Tibial nerve (tissue), 4 donors: ENCODE measurements at places on chromosomes 3 and 15. TPM values are rescaled to one million over a fixed set of nuclear protein-coding genes. Genes with fewer than 3 reads are reported as not detected.

ESYT3 gene
- total RNA-seq, result 6.9 TPM

DNA sequence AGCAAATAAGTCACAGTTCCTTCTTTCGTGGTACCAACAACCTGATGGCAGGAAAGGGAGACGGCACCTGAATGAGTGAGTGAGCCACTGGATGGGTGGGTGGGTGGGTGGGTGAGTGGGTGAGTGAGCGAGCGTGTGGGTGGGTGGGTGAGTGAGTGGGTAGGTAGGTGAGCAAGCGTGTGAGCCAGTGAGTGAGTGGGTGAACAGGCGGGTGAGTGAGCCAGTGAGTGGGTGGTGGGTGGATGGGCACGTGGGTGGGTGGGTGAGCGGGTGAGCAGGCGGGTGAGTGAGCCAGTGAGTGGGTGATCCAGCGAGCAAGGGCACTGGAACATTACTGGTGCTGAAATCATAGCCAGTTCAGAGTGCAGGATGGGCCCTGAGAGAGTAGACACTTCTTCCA is 152.8 kb downstream of the MEGF11 start:
- no peak overlapping the region for H3K4me3 ChIP-seq
- no peaks in the 10 kb centered on the region for H3K4me1 ChIP-seq
- DNase-seq, result no peak
- no peaks in the 10 kb centered on the region for H3K27me3 ChIP-seq
- H3K27ac ChIP-seq, result no peak overlapping the region
- H3K36me3 ChIP-seq, result no peaks in the 10 kb centered on the region

GRCh38 chr3:120608506-120608905 is 12.4 kb downstream of the NDUFB4 start:
- no peak overlapping the region for H3K27ac ChIP-seq
- H3K4me3 ChIP-seq, result no peak overlapping the region
- H3K36me3 ChIP-seq, result no peaks in the 10 kb centered on the region
- H3K27me3 ChIP-seq, result no peaks in the 10 kb centered on the region
- H3K4me1 ChIP-seq, result no peaks in the 10 kb centered on the region

- no peak overlapping the region for H3K27ac ChIP-seq
- no peak for DNase-seq
- H3K36me3 ChIP-seq, result no peaks in the 10 kb centered on the region
These were observed 274.4 kb downstream of the TLE3 start for GRCh38 chr15:69823223-69823907.

GRCh38 chr3:146131616-146132410 is 29.2 kb downstream of the PLOD2 start:
- H3K36me3 ChIP-seq, result no peaks in the 10 kb centered on the region
- DNase-seq, result no peak
- no peak overlapping the region for H3K27ac ChIP-seq
- peaks cover 3% of the 10 kb centered on the region for H3K4me1 ChIP-seq

- H3K36me3 ChIP-seq, result no peaks in the 10 kb centered on the region
- H3K27me3 ChIP-seq, result no peaks in the 10 kb centered on the region
- no peak for DNase-seq
- H3K4me1 ChIP-seq, result no peaks in the 10 kb centered on the region
These were observed 241.5 kb downstream of the CLSTN2 start for GRCh38 chr3:140176526-140176925.

- H3K27me3 ChIP-seq, result no peaks in the 10 kb centered on the region
- no peaks in the 10 kb centered on the region for H3K36me3 ChIP-seq
- H3K4me1 ChIP-seq, result no peaks in the 10 kb centered on the region
- no peak for DNase-seq
- no peak overlapping the region for H3K27ac ChIP-seq
These were observed 48.2 kb upstream of the MYO5C start for GRCh38 chr15:52343831-52344230.

DNA sequence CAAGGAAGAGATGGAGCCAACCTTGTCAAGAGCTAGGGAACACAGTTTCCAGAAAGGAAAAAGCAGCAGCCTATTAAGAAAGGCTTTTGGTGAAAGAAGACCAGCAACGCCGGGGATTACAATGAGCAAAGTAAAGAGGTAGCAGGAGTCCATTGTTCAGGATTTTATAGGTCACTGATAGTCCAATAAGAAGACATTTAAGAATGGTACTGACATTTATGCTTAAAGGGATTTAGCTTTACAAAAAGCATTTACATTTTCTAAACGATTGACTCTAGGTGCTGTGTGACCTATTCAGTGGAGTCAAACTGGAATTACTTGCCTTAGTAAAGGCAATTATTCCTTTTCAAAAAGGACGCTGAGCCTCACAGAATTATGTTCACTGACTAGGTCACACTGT is 40.8 kb downstream of the CSNK1G1 start:
- H3K4me3 ChIP-seq, result no peak overlapping the region
- H3K27me3 ChIP-seq, result no peaks in the 10 kb centered on the region
- DNase-seq, result no peak
- H3K27ac ChIP-seq, result no peak overlapping the region
- no peaks in the 10 kb centered on the region for H3K4me1 ChIP-seq
- no peaks in the 10 kb centered on the region for H3K36me3 ChIP-seq

GRCh38 chr3:196754091-196754981 is 14.7 kb downstream of the PAK2 start:
- H3K4me3 ChIP-seq, result no peak overlapping the region
- H3K27me3 ChIP-seq, result no peaks in the 10 kb centered on the region
- H3K36me3 ChIP-seq, result peaks cover 19% of the 10 kb centered on the region
- H3K27ac ChIP-seq, result no peak overlapping the region

CCR3 gene
- total RNA-seq, result not detected

DNA sequence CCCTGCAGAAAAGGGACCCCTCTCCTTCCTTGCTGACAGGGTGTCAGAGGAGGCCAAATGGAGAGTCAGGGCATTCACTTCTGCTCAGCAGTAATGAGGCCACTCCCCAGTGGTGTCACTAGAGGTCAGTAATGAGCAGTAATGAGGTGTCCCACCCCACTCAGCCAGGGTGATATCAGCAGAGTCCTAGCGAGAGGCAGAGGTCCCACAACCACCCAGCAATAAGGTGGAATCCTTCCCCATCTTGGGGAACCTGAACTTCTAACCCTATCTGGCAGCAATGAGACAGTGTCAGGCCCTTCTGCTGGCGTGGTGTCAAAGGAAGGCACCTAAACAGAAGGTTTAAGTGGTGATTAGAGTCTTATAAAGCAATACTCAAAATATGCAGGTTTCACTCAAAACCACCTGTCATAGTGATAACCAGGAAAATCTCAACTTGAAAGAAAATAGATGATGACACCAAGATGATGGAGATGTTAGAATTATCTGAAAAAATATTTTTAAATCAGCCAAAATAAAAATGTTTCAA is 12.9 kb downstream of the OCA2 start:
- H3K4me1 ChIP-seq, result no peaks in the 10 kb centered on the region
- no peak for DNase-seq
- no peak overlapping the region for H3K27ac ChIP-seq

GOLGA6A gene
- total RNA-seq, result not detected

- H3K27me3 ChIP-seq, result no peaks in the 10 kb centered on the region
- no peaks in the 10 kb centered on the region for H3K4me1 ChIP-seq
- DNase-seq, result no peak
- no peak overlapping the region for H3K27ac ChIP-seq
These were observed 74.1 kb downstream of the DIPK2A start for GRCh38 chr3:144045766-144046165.

ALS2CL gene
- 14.4 TPM for total RNA-seq

DNA sequence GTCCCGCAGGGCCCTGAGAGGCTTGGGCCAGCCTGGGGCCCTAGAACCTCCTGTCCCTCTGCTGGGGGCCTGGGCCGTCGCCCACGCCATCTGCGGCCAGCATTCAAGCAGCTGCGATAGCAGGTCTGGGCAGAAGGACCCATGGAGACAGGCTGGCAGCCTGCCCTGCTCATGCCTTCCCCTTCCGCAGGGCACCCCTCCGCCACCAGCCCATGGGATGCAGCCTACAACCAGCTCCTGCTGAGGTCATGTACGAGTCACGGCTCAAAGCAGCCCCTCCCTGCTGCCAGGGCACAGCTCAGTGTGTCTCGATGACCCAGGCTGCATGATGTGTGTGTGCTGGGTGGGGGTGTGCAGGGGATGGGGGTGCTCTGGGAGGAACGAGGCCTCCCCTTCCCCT is 27.8 kb downstream of the DUSP7 start:
- H3K36me3 ChIP-seq, result no peaks in the 10 kb centered on the region
- H3K4me3 ChIP-seq, result no peak overlapping the region
- H3K27me3 ChIP-seq, result no peaks in the 10 kb centered on the region
- peak overlapping the region; percentile 38 for H3K27ac ChIP-seq
- no peak for DNase-seq

ZNF80 gene
- total RNA-seq, result not detected

DNA sequence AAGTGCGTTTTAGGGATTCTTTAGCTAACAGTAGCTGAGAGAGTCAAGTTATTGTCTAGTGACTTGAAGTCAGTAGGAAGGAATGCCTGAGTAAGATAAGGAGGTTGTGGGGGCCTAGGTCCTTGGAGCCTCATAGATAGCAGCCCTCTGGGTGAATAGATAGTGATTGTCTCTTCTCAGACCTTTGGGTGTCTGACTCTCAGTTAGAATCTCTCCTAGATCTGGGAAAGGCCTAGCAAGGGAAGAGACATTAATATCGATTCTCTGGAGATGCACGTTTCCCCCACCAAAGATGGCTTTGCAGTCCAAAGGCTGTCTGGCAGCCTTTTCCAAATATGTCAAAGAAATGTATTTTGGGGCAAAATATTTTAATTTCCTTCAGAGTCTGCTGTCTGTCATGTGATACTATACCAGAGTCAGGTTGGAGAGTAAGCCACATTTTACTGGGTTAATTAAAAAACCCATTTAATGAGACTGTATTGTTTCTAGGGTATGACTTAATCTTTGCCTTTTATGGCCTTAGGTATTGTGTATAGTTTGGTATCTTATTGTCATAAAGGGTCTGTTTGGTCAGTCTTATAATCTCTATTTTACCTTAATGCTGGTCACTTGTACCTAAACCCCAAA is 92.2 kb downstream of the ST6GAL1 start:
- no peak overlapping the region for H3K4me3 ChIP-seq

SLC22A13 gene
- not detected for total RNA-seq

- H3K27ac ChIP-seq, result no peak overlapping the region
- H3K27me3 ChIP-seq, result no peaks in the 10 kb centered on the region
- DNase-seq, result no peak
- no peaks in the 10 kb centered on the region for H3K4me1 ChIP-seq
These were observed 819.7 kb downstream of the FHIT start for GRCh38 chr3:60431599-60431958.

GRCh38 chr15:63836579-63836978 is 2.8 kb upstream of the HERC1 start:
- no peak overlapping the region for H3K4me3 ChIP-seq
- H3K4me1 ChIP-seq, result no peaks in the 10 kb centered on the region
- no peaks in the 10 kb centered on the region for H3K27me3 ChIP-seq

GRCh38 chr3:31777092-31777491 is 204.0 kb downstream of the OSBPL10 start:
- H3K27ac ChIP-seq, result no peak overlapping the region
- DNase-seq, result no peak
- no peaks in the 10 kb centered on the region for H3K36me3 ChIP-seq
- no peaks in the 10 kb centered on the region for H3K4me1 ChIP-seq

FETUB gene
- not detected for total RNA-seq

DNA sequence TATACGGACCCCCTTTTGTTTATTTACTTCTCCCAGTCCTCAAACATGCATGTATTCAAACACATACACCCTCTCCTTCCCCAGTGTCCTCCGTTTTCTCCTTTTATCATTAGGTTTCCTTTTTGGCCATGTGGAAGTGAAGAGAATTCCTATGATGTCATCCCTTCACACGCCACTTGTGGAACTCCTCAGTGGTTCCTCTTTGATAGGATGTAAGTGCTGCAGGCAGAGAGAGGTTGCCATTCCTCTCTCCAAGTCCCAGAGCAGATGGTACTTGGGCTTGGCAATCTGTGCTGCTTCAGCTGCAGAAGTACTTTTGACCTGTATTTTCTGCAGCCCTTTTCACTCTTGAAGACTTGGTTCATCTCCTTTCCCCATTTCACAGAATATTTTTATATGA is 32.9 kb upstream of the CRTC3 start:
- peaks cover 99% of the 10 kb centered on the region for H3K36me3 ChIP-seq
- H3K4me3 ChIP-seq, result no peak overlapping the region
- DNase-seq, result no peak
- no peaks in the 10 kb centered on the region for H3K27me3 ChIP-seq
